ENCODE measurements at places on chromosomes 2 and 18. TPM values are rescaled to one million over a fixed set of nuclear protein-coding genes. Genes with fewer than 3 reads are reported as not detected.

Gene REG1B
- not detected for total RNA-seq

Gene DNMT3A
- total RNA-seq, result 35.6 TPM

Gene TNFAIP6
- not detected for total RNA-seq

Gene CD226
- total RNA-seq, result 1.5 TPM

Gene PAX8
- 0.11 TPM for total RNA-seq

Gene UGT1A7
- under 0.01 TPM for total RNA-seq

Gene CHMP3
- total RNA-seq, result 96.9 TPM

Gene GNLY
- total RNA-seq, result not detected

Gene RSAD2
- total RNA-seq, result under 0.01 TPM

Gene LOXL3
- 1.2 TPM for total RNA-seq

Gene CCDC148
- total RNA-seq, result 0.34 TPM

Gene MYO3B
- under 0.01 TPM for total RNA-seq

Gene UGT1A4
- total RNA-seq, result not detected

Gene MFF
- 39.9 TPM for total RNA-seq

Gene CRYBA2
- total RNA-seq, result not detected

Gene C2orf66
- 0.09 TPM for total RNA-seq

Gene CD8B
- not detected for total RNA-seq

Gene LRRC30
- total RNA-seq, result not detected

Gene AGXT
- total RNA-seq, result not detected

Gene DSG1
- not detected for total RNA-seq

Gene RHBDD1
- total RNA-seq, result 9.8 TPM

Gene MAB21L4
- not detected for total RNA-seq

Gene CD302
- 13.1 TPM for total RNA-seq

Gene SMPD4
- 8.5 TPM for total RNA-seq

Gene CFAP65
- total RNA-seq, result not detected

Gene FEV
- total RNA-seq, result not detected

Gene GAREM2
- 0.22 TPM for total RNA-seq

Gene SESTD1
- 62.6 TPM for total RNA-seq

Gene KYNU
- not detected for total RNA-seq

Gene EN1
- total RNA-seq, result not detected

Gene PCARE
- total RNA-seq, result not detected

Gene ALLC
- total RNA-seq, result not detected

Gene IWS1
- 32.7 TPM for total RNA-seq

Gene MARCO
- not detected for total RNA-seq

Gene SAG
- total RNA-seq, result not detected

Gene CCDC121
- 2.0 TPM for total RNA-seq

Gene RAMP1
- total RNA-seq, result not detected

Gene KLHL29
- 2.8 TPM for total RNA-seq

Gene MARCHF4
- total RNA-seq, result under 0.01 TPM

Gene CHST9
- under 0.01 TPM for total RNA-seq

Measured in dermis lymphatic vessel endothelial cell (primary cell).